Activated CD4-positive, CD25-positive, alpha-beta regulatory T cell treated with anti-CD3 and anti-CD28 coated beads, Interleukin-2, amount 50 U/mL, for 72 hours (primary cell): ENCODE measurements at places on chromosomes 2 and 18.

- DNase-seq = no peak
These were observed 3.0 kb upstream of the SIX3 start for GRCh38 chr2:44938287-44939105.

GRCh38 chr2:160225722-160226121 is 25.6 kb upstream of the ITGB6 start:
- DNase-seq = no peak

GRCh38 chr18:62897153-62897552 is 181.8 kb downstream of the PHLPP1 start:
- no peak for DNase-seq

- no peak for DNase-seq
These were observed 447.5 kb upstream of the SLC14A2 start for GRCh38 chr18:45167631-45168280.

GRCh38 chr2:221293949-221294742 is 278.0 kb downstream of the EPHA4 start:
- DNase-seq = no peak

DNA sequence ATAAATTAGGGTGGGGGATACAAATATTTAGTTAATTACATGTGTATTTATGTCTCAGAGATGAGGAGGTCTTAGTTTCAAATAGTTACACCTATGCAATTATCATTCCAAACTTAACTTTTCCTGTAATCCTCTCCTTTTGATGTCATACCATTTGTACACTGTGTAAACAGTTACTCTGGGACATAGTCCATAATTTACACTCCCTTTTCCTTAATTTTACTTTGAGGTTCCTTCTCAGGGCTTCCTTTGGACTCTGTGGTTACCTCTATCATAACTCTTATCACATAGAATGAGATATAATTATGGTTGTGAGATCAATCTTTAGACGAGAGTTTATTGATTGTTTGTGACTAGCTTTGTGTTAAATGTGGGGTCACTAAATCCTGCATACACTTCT is 84.4 kb downstream of the DPP10 start:
- DNase-seq = no peak

GRCh38 chr2:198604599-198604998 is 800.2 kb downstream of the PLCL1 start:
- DNase-seq = no peak

- no peak for DNase-seq
These were observed 72.6 kb upstream of the STPG4 start for GRCh38 chr2:47227532-47228279.

GRCh38 chr2:217846321-217846743 is 156.5 kb downstream of the TNS1 start:
- DNase-seq = no peak

GRCh38 chr18:73669297-73669696 is 478.3 kb downstream of the FBXO15 start:
- no peak for DNase-seq

DNA sequence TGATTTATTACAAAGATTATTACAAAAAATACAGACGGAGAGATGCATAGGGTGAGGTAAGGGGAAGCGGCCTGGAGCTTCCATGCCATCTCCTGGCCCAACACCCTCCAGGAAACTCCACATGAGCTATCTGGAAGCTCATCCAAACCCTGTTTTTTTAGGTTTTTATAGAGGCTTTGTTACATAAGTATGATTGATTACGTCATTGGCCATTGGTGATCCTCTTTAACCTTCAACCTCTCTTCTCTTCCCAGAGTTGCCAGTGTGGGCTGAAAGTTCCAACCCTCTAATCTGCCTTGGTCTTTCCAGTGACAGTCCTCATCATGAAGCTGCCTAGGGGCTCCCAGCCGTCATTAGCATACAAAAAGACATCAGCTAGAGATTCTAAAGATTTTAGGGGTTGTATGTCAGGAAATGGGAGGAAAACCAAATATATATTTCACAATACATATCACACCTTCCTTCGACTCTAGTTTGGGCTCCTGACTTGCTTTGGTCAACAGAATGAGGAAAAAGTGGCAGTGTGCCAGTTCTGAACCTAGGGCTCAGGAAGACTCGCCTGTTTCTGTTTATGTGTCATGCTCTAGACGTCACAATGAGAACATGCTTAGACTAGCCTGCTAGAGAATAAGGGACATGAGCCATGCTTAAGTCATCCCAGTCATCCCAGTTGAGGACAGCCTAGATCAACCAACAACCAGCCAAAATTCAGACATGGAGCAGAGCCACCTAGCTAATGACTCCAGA is 54.1 kb downstream of the ETAA1 start:
- no peak for DNase-seq

GRCh38 chr18:24470805-24471204 is 10.4 kb downstream of the HRH4 start:
- no peak for DNase-seq

GRCh38 chr2:88022669-88022921 is 6.2 kb upstream of the RNU2-63P start:
- no peak for DNase-seq

- peak; percentile 51 for DNase-seq
These were observed 11.6 kb downstream of the CFLAR start for GRCh38 chr2:201127570-201127969.

DNA sequence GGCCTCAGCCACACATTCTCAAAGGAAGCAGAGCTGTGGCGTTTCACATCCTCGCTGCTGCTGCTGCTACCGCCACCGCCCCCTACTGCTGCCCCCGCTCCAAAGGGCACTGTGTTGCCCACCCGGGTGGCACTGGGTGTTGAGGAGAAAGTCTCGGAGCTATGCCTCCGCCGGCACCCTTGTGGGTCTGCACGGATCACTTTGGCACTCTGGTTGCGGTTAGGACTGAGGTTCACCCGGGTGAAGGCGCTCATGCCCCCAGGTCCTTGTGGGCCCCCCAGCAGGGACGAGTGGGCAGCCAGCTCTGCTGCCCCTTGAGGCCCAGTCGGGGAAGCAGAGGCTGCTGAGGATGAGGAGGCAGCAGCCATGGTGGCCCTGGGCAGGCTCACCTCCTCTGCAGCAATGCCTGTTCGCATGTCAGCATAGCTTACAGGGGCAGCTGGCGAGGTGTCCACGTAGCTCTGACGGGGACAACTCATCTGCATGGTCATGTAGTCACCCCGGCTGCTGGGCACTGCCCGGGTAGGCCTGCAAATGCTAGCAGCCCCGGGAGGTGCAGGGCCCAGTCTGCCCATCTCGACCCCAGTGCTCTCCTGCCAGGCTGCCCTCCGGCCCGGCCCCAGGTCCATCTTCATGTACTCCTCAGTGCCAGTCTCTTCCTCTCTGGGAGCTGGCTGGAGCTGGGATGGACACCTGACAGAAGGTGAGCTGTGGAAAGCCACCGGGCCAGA is 4.2 kb downstream of the IRS1 start:
- DNase-seq = no peak

DNA sequence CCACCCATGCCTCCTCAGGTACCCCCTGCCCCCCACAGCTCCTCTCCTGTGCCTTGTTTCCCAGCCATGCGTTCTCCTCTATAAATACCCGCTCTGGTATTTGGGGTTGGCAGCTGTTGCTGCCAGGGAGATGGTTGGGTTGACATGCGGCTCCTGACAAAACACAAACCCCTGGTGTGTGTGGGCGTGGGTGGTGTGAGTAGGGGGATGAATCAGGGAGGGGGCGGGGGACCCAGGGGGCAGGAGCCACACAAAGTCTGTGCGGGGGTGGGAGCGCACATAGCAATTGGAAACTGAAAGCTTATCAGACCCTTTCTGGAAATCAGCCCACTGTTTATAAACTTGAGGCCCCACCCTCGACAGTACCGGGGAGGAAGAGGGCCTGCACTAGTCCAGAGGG is 803 bp upstream of the DES start:
- no peak for DNase-seq

- DNase-seq = no peak
These were observed 46.7 kb upstream of the ACVR1 start for GRCh38 chr2:157922815-157923214.

DNA sequence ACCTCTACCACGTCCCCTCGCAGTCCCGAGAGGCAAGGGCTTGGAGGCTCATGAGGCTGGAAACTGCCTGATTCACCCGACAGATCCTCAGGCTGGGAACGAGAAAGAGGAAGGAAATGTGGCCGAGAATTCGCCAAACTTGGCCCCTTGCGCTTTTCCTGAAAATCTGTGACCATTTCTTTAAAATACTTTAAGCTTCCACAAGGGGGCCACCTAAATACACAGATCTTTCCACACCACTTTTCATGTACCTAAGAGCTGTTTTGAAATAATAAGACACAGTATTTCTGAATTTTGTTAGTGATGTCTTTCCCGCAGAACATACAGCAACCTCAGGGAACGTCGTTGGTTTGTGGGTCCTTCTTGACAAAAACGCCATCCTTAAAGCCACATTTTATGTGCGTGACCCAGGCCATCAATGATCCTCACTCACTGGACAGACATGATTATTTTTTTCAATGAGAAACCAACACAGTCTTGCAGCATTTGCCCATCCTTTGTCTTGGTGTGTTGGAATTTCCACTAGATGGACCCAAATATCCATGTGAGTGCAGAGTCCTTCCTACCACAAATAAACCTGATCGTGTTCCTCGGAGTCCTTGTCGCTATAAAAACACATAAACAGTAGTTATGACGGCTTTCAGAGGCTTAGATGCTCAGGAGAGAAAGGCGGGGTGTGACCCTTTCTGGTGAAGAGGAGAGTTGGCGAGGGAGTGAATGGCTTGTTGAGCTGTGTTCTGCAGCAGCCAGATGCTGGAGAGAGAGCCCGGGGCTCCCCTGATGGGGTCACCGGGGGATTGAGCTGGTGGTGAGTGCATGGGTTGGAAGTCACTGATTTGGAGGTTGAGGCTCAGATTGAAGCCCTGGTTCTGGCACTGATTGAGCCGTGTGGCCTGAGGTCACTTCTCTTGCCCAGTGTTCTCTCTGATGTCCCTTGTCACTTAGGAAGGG is 25.0 kb downstream of the DCDC2C start:
- DNase-seq = no peak
